HTR-8/SVneo (cell line): ENCODE measurements at places on chromosomes 12 and 14.

DNA sequence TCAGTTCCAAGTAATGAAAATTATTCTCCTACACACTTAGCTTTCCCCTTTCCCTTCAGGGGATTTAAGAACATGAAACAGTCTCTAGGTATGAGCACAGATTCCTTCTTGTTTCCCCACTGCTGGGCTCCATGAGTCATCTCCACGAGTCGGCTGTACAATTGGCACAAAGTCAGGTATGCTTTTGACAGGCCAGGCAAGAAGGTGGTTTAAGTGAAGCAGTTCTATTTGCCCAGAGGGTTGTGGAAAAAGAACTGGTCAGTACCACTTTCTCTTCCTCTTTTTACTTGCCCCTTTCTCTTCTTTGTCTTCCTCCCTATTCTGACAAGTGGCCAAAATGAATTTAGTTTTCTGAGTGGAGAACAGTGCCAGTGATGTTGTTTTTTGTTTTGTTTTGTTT lies 16.3 kb downstream of the DYNC1H1 start:
- DNase-seq, result peak; percentile 89

- peak; percentile 17 for DNase-seq
Observed at GRCh38 chr14:100305324-100306100, 732 bp downstream of the SLC25A29 start.

DNA sequence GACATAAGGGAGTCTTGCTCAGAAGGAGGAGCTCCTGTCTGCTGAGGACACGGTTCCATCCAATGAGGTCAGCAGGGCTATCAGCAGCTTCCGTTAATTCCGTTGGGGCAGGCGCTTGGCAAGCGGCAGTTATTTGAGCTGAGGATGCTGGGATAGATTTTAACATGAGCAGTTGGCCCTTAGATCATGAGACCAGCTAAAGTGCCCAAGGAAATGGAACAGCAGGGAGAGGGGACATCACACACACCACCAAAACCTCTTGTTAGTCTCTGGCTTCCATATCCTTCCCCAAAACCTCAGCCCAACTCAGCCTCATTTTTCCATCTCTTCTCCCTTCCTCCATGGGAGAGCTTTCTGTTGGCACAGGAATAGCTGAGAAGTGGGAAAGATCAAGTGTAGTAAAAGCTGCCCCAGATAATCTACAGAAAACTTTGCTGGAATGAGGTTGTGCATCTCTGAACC lies 138.7 kb upstream of the PZP start:
- no peak for DNase-seq

DNA sequence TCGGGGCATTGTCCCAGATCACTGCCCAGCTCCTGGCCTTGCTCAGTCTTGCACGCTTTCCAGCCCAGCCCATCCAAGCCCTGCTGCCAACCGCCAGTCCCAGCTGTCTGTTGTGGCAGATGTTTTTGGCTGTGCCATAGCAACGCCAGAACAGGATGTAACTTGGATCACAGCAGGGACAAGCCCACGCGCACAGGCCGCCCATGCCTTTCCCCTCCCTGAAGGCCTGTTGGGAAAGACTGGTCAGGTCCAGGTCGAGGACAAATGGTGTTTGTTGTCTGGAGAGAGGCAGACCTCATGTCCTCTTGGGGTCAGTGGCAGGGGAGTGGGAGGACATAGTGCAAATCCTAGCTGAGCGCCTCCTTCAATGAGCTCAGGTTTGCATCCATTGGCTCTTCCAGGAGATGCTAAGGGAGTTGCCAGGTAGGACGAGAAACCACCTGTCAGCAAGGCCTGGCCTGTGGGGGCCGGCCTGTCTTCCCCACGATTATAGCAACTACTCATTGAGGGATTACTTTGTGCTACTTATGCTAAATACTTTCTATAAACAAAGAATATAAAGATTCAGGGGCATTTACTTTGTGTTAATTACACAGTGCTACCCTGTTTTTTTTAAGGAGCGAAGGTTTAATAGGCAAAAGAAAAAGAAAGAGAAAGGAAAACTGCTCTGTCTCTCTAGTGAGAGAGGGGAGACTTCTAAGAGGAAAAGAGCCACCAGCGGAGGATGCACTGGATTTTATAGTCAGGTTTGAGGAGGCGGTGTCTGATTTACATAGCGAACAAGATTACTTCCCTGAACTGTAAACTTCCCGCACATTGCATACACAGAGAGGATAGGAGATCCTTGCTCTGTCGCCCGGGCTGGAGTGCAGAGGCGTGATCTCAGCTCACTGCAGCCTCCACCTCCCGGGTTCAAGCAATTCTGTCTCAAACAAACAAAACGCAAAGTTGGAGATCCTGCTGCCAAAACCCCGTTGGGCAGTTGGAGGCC lies 42.8 kb upstream of the CORO1C start:
- no peak for DNase-seq

GRCh38 chr12:90086281-90086680 lies 377.6 kb upstream of the ATP2B1 start:
- DNase-seq, result no peak

GRCh38 chr14:32077081-32078022 lies at the start of gene ARHGAP5:
ARHGAP5 (plus strand) TSS chr14:32077304; CDS start chr14:32090670, 13,366 bp downstream.
- DNase-seq, result peak; percentile 31

GRCh38 chr14:57928732-57929131 lies 62.8 kb upstream of the SLC35F4 start:
- no peak for DNase-seq

- no peak for DNase-seq
Observed at GRCh38 chr12:98475565-98475908, 39.9 kb upstream of the TMPO start.

DNA sequence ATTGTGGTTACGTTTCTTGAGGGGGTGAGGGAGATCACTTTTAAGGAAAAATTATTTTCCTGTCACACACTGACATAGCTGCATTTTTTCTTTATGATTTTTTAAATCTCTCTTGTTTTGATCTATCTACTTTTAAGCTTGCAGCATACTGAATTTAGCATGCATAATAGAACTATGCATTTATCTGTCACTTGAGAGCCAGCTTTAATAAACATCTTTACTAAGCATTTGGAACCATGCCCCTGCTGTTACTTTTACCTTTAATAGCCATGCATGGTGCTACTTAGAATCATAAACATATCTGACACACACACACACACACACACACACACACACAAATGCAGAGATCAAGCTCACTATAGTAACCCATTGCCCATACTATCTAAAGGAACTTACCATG lies 486.2 kb downstream of the NELL2 start:
- DNase-seq, result no peak

GRCh38 chr12:111067498-111067897 lies 147.1 kb upstream of the MYL2 start:
- DNase-seq, result no peak

- peak; percentile 83 for DNase-seq
Observed at GRCh38 chr14:72904840-72905561, 11.1 kb upstream of the DPF3 start.

DNA sequence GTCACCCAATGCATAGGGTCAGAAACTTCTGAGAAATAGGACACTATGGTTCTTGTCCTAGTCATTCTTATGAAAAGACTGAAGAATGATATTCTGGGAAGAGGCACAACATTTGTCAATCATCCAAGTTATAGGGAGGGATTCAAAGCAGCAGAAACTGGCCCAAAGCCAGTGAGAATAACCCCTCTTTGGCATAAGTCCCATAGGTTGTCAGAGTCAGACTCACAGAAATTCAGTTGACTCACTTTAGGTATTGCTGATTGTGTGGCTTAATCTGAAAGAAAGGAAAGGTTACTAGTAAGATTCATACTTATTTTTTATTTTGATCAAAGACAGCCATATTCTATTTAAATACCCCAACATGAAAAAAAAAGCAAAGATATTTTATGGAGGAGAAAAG lies 151.0 kb downstream of the SRGAP1 start:
- DNase-seq, result no peak
